NCI-H1930 (cell line): ENCODE measurements at places on chromosomes 6 and 20.

DNA sequence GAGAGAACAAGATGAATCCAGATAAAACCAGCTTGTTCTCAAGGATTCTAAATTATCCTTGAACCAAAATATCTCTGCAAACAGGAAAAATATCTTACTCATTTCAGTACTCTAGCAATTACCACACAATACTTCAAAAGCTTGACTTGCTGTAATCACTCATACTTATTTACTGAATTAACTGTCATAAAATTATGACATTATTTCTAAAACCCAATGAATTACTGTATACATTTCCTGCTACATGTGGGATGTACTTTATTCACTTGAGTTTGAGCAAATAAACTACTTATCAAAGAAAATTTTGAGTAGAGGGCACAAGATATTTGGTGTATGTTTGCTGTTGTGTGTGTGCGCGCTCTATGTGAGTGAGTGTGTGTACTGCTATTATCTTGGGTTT, 9.7 kb downstream of the EIF2S2 start:
- no peak for DNase-seq

DNA sequence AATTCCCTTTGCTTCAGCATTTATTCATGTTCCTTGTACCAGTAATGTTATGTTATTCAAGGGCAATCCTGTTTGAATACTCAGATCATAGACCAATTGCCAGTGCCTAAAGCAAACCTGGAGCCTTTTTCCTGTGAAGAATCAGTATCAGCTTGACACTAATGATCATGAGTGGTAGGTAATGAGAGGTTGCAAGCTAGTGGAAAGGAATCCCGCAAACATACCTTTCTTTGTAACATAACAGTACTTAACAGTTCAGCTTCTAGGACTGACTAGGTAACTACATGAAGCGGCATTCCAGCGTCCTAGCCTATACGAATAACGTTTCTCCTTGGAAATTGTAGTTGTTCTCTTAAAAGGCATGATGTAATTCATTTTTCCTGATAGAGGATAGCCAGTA, 253.7 kb downstream of the TMEM242 start:
- DNase-seq, result no peak

GRCh38 chr6:162190981-162191380, 536.6 kb downstream of the PRKN start:
- no peak for DNase-seq

- DNase-seq, result no peak
These were observed 131.9 kb downstream of the SLC24A3 start for GRCh38 chr20:19344341-19344740.

GRCh38 chr6:4970739-4971395, 33.0 kb downstream of the RPP40 start:
- no peak for DNase-seq

GRCh38 chr20:59786801-59787537, 146.5 kb downstream of the SYCP2 start:
- DNase-seq, result no peak

GRCh38 chr20:41138475-41139226, 1.3 kb downstream of the PLCG1 start:
- DNase-seq, result no peak

DNA sequence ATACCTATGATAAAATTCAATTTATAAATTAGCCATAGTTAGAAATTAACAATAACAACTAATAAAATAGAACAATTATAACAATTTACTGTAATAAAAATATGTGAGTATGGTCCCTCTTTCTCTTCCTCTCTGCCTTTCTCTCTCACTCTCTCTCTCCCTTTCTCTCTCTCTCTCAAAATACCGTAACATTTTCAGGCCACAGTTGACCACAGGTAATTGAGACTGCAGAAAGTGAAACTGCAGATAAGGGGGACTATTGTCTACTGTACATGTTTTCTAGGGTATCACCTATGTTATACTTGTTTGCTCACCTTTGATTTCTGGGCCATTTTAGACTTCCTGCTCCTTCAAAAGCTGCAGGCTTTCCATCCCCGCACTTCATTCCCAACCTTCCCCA, 46.8 kb downstream of the LY86 start:
- DNase-seq, result no peak

DNA sequence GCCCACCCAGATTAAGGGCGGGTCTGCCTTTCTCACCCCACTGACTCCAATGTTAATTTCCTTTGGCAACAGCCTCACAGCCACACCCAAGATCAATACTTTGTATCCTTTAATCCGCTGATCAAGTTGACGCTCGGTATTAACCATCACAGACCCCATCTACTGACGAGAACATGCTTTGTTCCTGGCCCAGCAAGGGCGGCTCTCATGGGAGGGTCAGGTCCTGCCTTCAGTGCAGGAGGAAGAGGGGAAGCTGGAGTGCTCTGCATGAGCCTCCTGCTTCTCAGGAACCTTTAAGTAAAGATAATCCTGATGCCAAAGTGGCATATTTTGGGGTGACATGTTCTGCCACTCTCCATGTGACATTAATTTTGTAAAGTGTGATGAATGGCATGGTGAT, 8.3 kb downstream of the KIF25 start:
- DNase-seq, result no peak

- no peak for DNase-seq
These were observed 44.7 kb downstream of the NFATC2 start for GRCh38 chr20:51497542-51498467.

GRCh38 chr6:116354236-116354635, 16.5 kb upstream of the DSE start:
- DNase-seq, result no peak

- DNase-seq, result no peak
These were observed 136.8 kb upstream of the PTPRK start for GRCh38 chr6:128657181-128657580.
